Ureter (tissue), 1 donor: ENCODE measurements at places on chromosomes 16 and 17. TPM values are rescaled to one million over a fixed set of nuclear protein-coding genes. Genes with fewer than 3 reads are reported as not detected.

Gene EPN3
- total RNA-seq, result 70.5 TPM

GRCh38 chr16:89511374-89511773, 3.2 kb downstream of the SPG7 start:
- DNase-seq, result no peak

DNA sequence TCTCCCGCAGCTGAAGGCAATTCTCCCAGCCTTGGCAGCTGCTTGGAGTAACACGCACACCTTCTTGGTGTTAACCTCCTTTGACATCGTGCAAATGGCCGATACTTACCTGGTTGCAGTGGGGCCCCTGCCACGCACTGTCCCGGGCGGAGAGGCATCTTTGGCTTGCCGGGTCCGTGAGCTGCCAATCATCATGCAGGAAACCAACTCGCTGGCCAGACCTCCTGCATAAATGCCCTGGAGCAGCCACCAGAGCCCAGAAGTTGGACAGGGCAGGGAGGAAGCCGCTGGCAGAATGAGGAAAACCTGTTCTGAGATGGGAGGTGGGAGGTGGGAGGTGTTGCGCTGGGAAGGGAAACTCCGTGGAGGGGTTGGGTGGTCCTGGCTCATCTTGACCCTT, 41.7 kb upstream of the CREBBP start:
- no peak for DNase-seq

GRCh38 chr16:87795336-87795735, 29.6 kb upstream of the KLHDC4 start:
- no peak for DNase-seq

Gene C17orf78
- not detected for total RNA-seq

Gene CARD14
- total RNA-seq, result 19.3 TPM

DNA sequence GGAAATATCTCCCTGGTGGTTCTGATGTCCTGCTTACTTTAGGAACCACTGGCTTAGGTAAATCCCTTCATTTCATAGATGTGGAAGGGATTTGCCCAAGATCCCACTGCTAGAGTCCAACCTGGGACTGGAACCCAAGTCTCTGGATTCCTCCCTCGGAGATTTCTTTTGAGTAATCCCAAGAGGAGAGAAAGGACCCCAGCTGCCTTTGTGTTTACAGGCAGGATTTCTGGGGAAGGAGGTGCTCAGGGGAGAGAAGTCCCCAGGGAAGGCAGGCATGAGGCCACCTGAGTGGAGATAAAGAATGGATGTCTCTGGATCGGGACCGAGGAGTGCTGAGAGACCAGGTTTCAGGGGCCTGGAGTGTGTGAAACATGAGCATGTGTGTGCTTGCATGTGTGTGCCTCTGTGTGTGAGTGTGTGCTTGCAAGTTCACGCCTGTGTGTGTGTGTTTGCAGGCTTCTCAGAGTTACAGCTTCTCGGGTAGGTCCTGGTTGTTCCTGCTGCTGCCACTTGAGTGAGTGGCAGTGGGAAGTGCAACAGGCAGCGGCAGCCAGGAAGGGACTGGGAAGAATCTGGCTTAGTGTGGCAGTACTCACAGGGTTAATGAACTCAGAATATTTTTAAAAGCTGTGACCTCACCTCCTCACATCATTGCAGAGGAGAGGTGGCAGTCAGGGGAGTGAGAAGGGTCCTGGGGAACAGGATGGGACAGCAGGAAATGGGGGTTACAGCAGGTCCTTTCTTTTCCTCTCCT, 2.2 kb downstream of the KCNH6 start:
- DNase-seq, result no peak

DNA sequence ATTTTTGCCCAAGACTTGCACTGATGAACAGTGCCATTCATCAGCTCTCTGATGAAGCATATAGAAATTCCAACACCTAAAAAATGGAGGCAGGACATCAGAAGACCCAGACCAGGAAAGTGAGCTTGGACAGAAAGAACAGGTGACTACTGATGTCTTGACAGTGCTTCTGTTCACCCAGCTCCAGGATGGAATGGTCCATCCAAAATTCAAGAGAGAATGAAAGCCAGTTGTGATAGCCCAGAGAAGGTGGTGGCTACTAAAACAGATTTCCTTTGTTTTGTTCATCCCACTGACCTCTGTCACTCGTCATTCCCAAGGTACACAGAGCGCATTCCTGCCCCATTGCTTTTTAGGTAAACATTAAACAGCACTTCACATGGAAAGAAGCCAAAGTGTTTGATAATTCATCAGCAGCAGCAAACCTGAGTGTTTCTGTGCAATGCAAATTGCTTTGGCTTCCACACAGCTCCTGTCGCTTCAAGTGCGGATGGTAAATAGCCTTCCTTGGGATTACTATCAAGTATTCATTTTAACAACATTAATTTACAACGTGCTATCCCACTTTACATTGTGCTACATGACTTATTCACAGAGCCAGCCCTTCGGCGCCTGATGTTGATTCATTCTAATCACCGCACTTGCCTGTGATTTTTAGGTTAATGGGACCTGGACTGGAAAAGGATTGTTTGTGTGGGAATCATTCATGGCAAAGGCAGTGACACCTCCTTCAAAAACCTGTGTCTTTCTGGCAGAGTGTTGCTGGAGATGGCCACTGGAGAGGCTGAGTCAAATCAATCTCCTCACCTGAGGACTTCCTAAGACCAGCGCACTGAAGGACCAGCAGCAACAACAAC, 65.1 kb upstream of the TOX3 start:
- no peak for DNase-seq

GRCh38 chr16:65105171-65105570, 16.7 kb downstream of the CDH11 start:
- DNase-seq, result no peak

GRCh38 chr17:39261286-39261685, 35.5 kb upstream of the STAC2 start:
- DNase-seq, result peak; percentile 14

Gene MYO15A
- total RNA-seq, result 1.8 TPM

Gene MED31
- total RNA-seq, result 23.9 TPM

DNA sequence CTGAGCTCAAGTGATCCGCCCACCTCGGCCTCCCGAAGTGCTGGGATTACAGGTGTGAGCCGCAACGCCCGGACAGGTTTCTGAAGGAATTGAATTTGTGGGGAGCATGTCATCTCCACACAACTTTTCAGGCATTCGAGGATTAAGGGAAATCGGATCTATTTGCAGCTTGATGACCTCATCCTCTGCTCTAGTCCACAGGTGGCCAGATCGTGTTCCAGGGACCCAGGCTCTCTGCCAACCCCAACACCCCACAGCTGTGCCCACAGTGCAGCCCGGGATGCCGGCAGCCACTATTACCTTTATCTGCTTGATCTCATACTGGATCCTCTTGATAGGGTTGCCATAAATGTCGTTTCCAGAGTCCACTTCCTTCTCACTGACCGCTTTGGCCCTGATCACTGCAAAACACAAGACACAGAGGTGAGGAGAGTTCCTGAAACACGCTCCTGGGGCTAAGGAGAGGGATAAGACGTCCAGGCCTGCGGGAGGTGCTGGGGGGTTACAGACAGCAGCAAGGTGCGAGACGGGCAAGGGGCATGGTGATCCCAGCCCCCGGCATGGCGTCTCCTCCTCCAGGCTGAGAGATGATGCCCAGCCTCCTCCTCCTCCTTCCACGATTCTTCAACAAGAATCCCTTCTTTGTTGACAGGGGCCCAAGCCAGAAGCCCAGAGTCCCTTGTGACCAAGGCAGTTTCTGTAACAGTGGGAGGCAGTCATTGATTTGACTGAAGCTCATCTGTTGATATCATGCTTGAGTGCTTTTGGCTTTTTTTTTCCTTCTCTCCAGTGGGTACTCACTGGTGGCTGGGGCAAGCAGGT, 29.3 kb downstream of the CEP295NL start:
- DNase-seq, result no peak

DNA sequence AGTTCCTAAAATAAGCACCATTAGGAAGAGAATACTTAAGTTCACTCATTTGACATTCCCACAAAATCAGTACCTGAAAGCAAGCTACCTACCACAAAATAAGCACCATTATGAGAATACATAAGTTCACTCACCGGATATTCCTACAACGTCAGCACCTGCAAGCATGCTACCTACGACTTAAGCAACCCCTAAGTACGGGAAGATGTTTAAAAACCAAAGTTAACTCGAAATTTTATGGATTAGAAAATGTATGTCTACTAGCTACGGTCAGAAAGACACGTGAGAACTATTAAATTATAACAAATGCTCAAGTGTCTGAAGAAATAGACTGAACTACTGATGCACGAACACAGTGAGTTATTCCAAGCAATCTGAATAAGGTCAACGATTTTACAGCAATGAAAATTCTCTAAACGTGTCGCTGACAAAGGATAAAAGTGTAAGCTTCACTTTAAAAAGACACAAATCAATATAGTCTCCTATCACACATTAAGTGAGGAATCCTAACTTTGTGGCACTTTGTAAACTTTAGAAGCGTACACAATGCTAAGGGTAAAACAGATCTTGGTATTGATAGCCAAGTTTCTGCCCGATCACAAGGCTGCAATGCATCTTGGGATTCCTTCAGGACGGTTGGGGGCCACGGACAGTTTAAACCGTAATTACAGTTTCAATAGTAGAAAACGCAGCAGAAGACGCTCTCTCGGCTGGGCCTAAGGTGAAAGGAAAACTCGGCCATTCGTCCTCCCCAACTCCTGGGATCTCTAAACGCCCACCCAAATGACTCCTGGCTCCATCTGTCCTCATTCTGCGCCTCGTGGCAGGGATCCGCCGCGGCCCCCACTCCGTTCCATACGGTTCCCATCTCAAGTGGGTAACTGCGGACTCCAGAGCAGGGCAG, 1.3 kb downstream of the GSPT1 start:
- DNase-seq, result no peak

DNA sequence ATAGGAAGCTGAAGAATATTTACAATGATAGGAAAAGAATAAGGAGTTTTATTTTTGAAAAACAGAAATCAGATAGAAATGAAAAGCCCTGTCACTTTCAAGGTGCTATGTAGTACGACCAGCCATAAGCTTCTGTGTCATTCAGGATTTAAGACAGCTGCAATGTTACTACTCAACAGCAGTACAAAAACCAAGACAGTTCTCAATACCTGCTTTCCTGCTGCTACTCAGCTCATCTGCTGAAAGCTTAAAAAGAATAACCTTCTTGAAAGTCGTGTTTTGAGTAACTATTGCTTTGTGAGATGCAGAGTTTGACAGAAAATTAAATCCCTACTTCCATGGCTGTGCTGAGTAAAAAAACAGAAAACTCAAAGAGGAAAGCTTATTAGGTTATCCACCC, 8.7 kb downstream of the GRB2 start:
- no peak for DNase-seq

DNA sequence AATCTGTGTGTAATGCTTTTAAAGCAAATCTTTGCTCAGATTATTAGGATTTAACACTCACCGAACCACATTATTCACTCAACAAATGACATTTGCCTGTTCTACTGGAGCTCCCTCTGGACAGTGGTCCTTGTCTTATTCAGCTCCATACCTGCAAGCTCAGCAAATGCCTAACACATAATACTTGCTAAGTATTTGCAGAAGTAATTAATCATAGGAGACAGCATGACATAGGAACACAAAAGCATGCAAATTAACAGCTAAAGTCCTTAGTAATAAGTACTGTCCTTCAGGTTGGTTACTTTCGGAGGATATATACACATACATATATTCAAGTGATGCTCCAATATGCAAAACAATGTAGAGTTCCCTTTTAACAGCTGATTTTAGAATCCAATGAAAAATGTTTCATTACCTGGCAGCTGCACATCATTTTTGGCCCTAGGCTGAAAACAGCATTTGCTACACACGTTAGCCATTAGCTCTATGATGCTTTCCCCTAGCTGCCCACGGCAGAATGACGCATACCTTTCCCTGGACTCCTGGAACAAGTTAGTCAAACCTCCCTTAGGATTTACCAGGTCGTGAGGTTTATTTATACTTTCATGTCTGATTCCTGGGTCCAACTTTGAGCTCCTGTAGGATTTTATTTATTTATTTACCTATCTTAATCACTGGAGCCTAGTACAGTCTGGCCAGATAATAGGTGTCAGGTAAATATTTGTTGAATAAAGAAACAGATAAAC, 8.6 kb downstream of the BRD7 start:
- DNase-seq, result no peak

GRCh38 chr16:52114379-52114778, 432.6 kb downstream of the TOX3 start:
- DNase-seq, result no peak

DNA sequence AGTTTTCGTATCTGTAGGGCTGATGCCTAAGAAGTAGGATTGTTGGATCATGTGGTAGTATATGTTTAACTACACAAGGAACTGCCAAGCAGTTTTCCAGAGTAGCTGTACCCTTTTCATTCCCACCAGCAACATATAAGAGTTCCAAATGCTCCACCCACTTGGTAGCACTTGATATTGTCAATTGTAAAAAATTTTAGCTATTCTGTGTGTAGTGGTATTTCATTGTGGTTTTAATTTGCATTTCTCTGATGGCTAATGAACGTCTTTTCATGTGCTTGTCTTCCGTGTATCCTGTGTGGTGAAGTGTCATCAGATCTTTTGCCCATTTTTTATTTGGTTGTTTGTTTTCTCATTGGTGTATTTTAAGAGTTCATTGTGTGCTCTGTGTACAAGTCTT, 69.7 kb downstream of the TANC2 start:
- no peak for DNase-seq

DNA sequence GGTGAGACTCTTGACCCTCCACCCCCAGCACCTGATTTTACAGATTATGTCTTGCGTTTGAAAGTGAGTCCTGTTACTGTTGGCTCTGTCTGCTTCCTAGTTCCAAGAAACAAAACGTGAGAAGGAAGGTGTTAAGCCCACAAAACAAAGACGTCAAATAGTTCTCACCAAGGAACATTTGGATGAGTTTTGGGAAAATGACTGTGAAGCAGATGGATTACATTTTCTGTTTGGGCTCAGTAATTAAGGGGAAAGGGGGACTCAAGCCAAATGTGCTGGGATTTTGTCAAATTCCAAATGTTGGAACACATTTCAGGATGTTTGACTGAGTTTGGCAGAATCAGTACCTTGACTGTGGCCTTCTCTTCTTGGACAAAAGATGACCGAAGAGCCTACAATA, 71.2 kb downstream of the PCTP start:
- DNase-seq, result no peak

Gene USP32
- total RNA-seq, result 38.8 TPM

- DNase-seq, result no peak
These were observed 64.2 kb upstream of the ATF7IP2 start for GRCh38 chr16:10321407-10322387.

- DNase-seq, result no peak
These were observed 5.3 kb downstream of the TMEM114 start for GRCh38 chr16:8585041-8585440.

DNA sequence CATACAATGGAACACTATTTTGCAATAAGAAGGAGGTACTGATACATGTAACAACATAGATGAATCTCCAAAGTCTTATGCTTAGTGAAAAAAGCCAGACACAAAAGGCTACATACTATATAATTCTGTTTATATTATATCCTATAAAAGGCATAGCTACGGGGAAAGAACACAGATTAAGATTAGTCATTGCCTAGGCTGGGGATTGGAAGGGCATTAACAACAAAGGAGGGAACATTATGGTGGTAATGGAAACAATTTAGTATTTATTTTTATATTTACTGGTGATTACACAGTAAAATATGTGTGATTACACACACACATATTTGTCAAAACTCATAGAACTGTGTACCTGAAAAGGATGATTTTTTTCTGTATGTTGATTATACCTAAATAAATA, 278.1 kb downstream of the ZFHX3 start:
- no peak for DNase-seq

- no peak for DNase-seq
These were observed 288 bp downstream of the ANKRD40CL start for GRCh38 chr17:50767030-50767429.
